Fibroblast of villous mesenchyme (primary cell): ENCODE measurements at places on chromosomes 2 and 18.

DNA sequence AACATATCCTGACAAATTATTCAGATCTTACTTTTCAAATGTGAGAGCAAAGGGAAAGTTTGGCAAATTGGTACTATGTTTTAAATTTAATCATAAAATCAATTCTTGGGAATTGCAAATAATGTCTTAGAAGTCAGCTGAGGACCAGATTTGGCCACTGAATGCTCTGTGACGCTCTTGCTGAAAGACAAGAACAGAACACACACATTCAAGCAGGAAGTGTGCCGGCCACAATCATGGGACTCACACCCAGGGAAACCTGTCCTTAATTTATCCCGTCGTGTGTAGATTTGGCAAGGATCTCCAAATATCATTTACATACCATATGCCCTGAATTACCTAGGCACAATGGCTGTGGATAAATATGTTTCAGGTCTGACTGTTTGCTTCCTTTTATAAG lies 253.1 kb downstream of the TCF4 start:
- DNase-seq: no peak

DNA sequence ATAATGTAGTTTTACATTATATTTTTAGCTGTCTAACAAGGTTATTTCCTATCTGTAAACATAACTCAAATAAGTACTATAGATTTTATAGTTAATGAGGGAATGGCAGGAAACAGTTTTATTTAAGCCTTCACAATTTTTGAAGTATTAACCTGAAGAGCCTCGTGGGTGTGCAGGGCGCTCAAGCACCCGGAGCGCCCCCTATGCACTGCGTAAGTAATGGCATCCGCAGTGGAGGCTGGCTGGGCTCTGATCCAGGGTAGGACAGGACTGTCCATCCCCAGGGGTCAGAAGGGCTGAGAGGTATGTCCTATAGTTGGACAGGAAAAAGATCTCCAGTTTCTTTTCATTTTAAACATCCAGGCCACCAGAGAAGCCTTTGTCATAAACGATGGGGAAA lies 8.2 kb upstream of the GBX2 start:
- DNase-seq: peak; percentile 28

- DNase-seq: no peak
Observed at GRCh38 chr18:27585602-27586173, 400.6 kb upstream of the CHST9 start.

DNA sequence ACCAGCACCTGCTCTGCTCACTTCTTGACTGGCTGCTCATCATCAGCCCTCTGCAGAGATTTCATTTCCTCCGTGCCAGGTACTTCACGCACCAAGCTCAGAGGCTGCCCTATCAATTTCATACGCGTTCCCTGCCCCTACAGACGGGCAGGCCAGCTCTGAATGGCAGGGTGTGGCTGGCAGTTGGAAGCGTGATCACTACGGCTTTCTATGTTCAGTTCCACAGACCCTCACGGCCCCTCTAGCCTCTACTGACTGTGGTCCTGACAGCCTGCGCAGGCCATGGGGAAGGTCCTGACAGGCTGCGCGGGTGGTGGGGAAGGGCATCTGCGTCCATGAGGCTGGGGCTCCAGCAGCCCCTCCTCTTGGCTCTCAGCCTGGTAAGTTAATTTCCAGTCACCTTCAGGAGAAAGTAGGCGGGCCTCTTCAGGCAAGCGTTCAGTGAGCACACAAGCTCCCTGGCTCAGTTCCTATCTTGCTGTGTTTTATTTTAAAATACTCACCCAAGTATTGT lies 154.8 kb downstream of the ZNF236 start:
- DNase-seq: no peak

DNA sequence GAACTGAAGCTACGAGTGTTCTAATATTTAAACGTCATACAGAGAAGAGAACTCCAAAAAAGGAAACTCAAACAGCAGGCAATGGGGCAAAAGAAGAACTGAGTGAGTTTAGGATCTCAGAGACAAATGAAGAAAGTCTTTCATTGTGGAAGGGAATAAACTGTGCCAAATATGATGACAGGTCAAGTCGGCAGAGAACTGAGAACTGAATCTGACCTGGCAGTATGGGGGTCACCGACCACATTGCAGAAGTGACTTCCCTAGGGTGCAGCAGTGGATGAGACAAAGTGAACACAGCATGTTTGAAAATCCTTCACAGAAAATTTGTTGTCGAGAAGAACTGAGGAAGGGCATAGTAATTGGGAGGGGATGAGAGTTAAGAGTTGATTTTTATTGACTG lies 55.9 kb downstream of the TTC21B start:
- DNase-seq: no peak
